SHP77 treated with DMSO at 0.1 percent for 48 hours (cell line): ENCODE measurements at places on chromosomes 3 and 15.

DNA sequence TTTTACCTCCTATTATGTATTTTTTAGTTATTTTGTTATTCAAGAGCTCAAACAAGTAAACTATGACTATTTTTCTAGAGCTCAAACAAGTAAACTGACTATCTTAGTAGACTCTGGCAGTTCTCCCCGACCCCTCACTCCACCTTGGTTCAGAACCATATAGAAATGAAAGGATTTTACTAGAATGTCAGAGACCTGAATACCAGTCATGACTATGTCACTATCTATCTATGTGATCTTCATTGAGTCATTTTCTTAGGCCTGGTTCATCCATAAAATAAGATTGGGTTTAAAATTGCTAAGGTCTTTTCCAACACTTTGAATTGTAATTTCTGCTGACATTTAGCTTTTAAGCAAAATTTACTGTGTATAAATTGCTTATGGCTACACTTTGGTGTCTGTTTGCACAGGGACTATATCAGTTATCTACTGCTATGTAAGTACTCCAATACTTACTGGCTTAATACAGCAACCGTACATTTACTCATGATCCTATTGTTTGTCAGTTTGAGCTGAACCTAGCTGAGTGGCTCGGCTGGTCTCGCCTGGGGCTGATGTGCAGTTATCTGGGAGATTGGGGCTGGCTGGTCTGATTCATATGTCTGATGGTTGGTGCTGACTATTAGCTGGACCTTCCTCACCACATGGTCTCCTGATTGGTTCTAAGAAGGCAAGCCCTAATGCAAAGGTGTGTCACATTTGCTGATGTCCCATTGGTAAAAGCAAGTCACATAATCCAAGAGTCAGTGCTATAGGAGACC, 37.0 kb downstream of the RASA2 start:
- DNase-seq, result no peak

GRCh38 chr3:1726741-1727140, 371.9 kb upstream of the CNTN4 start:
- no peak for DNase-seq

DNA sequence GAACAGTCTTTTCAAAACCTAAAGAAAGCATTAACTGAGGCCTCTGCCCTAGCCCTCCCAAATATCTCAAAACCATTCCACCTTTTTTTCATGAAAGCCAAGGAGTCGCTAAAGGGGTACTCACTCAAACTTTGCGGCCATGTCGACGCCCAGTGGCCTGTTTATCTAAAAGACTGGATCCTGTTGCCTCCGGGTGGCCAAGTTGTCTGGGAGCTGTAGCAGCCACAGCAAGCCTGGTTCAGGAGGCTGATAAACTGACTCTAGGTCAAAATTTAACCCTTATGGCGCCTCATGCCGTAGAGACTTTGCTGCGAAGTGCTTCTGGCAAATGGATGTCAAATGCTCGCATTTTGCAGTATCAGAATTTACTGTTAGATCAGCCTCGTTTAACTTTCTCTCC, 39.5 kb downstream of the ZBTB11 start:
- DNase-seq, result no peak

GRCh38 chr15:51189669-51190385, 95.1 kb upstream of the TNFAIP8L3 start:
- DNase-seq, result no peak

- DNase-seq, result no peak
These were observed 192.6 kb upstream of the LYSMD4 start for GRCh38 chr15:99925661-99926461.

DNA sequence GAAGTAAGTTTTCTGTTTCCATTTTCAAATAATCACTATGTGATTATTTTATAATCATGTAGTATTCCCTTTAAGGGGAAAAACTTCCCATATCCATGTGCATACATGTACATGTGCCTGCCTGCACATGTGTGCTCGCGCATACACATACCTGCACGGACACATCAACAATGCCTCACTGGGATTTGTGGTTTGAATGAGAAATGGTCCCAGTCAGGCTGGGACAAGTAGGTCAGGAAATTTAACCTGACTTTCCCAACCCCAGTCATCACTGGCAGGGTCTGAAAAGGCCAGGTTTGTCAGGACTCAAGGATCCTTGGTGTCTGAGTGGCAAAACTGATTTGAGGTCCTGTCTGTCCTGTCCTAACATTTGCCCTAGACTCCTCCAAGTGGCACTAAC, 109.3 kb upstream of the MRPS22 start:
- DNase-seq, result no peak

DNA sequence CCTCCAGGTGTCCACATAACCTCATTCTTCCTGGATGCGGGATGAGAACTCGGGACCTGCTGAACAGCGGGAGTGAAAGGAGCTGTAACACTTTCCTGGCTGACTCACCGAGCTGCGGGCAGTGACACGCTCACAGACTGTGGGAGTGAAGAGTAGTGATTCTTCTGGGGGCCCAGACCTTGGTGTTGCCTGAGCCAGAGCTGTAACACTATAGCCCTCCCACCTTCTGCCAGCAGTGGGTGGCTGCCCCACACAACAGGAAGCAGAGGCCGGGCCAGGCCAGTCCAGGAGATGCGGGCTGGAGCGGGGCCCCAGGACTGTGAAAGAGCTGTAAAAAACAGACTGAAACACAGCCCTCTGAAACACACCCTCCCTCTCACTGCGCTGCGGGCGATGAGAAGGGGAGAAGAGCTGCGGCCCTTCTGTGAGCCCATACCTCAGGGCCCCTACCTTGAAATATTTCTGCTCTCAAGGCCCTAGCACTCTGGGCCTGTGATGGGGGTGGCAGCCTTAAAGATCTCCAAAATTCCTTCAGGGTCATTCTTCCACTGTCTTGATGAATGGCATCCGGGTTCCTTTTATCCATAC, 464.0 kb upstream of the CCDC54 start:
- DNase-seq, result no peak

- DNase-seq, result no peak
These were observed 220.3 kb upstream of the ATP10A start for GRCh38 chr15:26083457-26083856.

- DNase-seq, result no peak
These were observed 177.4 kb upstream of the TRIM42 start for GRCh38 chr3:140500473-140500872.

DNA sequence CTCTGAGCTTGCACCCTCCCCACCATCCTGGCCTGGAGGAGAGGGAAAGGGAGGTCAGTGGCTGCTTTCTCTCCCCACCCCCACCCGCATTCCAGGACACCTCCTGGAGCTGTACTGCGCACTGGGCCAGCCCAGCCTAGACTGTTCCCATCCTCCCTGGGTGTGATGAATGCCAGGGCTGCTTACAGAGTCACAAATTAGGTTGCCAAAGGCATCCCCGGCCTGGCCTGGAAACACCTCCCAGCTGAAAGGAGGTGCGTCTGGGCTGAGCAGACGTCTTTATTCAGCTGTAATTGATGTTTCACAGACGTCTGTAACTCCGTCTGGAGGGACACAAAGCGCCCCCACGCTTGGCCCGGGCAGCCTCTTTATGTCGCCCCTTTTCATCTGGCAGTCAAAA, 47.6 kb downstream of the RHCG start:
- no peak for DNase-seq

DNA sequence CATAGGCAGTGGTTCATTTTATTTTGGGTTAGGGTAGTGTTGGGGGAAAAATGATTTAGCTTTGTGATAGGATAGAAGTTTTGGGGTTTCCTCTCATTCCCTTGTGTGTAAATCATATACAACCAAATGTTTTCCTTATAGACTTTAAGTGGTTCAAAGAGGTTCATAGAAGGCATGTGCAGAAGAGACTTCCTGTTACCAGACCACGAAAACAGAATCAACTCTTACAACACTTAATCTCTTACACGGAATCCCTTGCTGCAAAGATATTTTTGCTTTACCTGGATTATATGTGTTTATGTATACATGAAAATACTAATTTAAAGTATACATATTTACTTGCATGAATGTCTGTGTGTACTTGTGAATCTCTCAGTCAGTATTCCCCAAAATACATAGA, 2.9 kb downstream of the TMOD2 start:
- no peak for DNase-seq

GRCh38 chr3:41216993-41217392, 17.7 kb downstream of the CTNNB1 start:
- DNase-seq, result no peak

GRCh38 chr3:167114619-167115018, 265.5 kb downstream of the ZBBX start:
- DNase-seq, result no peak

DNA sequence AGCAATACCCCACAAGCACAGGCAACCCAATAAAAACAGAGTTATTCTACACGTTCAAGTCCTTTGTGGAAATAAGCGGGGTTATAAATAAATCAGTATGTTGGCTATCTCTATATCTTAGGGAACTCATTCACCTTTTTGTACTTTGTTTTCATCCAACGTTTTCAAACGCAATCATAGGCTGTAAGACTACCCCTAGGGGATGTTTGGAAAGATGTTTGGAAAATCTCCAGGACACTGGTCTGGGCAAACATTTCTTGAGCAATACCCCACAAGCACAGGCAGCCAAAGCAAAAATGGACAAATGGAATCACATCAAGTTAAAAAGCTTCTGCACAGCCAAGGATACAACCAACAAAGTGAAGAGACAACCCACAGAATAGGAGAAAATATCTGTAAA, 70.1 kb downstream of the CLDN11 start:
- DNase-seq, result no peak

GRCh38 chr15:30985081-30985531, 6.3 kb downstream of the MTMR10 start:
- DNase-seq, result no peak

DNA sequence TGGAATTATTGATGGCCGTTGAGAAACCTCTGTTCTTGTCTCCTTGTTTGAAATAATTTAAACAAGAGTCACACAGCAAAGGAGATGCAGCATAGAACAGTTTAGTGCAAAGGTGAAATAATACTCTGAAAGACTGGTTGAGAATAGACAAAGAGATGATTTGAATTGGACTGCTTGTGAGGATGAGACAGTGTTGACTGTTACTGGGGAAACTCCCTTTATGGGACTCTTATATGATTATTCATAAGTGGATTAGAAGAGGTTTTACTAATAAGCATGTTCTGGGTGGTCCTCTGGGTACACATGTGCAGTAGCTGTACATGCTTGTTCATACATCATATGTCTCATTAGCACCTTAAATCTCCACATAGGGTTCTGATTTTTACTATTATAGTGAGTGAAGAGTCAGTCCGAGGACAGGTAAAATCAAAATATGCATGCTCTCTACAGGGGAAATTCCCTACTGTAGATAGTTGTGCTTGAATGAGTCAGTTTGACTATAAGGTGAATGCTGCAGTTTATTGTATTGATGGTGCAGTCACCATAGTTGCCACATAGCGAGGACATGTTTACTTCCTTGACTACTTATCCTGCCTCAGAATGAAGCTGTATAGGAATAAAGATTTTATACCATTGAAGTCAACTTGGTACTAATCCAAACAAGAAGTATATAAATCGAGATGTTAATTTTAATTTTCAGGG, 498.7 kb downstream of the CNTN6 start:
- no peak for DNase-seq

DNA sequence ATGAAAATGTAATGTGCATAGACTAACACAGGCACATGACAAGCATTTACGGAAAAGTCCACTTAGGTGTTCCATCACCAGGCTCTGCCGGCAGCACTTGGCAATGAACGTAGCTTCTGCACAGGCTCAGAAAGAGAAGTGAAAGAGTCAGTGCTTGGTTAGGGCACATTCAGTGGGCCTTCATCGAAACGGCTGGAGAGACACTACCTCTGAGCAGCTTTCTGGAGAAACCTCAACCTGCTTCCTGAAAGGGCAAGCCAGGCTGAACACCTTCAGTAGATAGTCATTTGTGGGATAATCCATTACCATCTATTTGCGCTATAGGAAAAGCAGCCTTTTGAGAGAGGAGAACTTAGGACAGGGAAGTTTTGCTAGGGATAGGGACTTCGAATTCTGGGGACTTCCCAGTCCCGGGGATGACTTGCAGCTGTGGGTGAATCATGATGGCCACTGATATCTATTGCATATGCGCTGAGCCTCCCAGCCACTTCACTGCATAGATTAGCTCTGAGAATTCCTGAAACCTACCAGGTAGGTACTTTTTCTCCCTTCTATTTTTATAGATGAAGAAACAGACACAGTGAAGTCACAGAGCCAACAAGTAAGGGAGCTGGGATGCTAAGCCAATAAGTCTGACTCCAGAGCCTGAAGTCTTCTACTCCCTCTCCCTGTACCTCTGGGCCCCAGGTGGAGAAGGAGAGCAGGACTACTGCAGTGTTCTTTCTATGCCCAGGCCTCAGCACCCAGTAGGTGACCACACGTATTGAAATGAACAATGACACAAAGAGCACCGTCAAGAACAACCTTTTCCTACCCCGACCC, 4.2 kb upstream of the SH2D7 start:
- no peak for DNase-seq

- no peak for DNase-seq
These were observed 153.1 kb downstream of the GMNC start for GRCh38 chr3:190709351-190709773.

DNA sequence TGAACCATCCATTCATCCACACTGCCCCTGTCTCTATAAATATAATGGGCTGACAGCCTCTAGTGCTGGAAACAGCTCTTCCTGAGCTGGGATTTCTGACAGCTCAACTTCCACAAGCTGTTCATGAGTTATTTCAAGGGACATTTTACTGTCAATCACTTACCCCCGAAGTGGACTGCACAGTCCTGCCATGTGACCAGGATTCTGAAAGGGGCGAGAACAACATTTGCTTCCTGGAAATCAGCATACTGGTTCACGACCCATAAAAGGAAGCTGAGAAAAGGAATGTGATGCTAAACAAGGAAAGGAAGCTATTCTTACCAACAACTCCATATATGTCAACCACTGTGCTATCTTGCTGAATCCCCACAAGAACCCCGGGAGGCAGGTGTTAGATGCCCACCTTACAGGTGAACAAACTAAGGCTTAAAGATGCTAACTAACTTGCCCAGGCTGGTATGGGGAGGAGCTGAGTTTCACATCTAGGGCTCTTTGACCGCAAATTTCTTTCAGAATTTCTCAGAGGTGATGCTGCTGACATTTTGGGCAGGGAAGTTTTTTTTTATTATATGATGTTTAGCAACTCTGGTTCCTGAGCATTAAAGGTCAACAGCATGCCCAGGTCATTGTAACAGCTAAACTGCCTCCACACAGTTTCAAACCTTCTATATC, 16.5 kb upstream of the REC114 start:
- no peak for DNase-seq

GRCh38 chr3:129448186-129448895, 8.3 kb downstream of the IFT122 start:
- no peak for DNase-seq

DNA sequence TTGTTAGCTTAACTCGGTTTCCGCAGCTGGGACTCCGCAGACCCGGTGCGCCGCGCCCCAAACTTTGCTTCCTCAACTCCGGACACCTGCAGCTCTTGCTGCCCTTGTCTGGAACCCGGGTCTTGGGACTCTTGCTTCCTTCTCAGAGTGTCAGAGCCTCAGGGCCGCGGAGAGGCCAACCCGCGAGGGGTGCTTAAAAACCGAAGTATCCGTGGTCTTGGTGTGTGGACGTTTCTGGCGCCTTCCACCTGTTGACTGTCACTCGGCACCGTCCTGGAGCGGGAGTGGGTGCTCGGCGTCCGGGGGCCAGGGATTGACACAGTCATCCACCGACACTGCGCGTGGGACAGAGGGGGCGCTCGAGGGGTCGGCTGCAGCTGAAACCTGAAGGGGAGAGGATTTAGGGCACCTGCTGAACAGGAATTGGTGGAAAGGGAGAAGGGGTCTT, 386 bp downstream of the SQOR start:
- DNase-seq, result no peak

GRCh38 chr3:53773611-53774368, 72.4 kb downstream of the CHDH start:
- no peak for DNase-seq
